Suppressor macrophage treated with lipopolysaccharide for 1 hour (primary cell): ENCODE measurements at places on chromosomes 5 and 9.

GRCh38 chr5:125370461-125371205, 624.2 kb upstream of the ZNF608 start:
- no peak for DNase-seq

DNA sequence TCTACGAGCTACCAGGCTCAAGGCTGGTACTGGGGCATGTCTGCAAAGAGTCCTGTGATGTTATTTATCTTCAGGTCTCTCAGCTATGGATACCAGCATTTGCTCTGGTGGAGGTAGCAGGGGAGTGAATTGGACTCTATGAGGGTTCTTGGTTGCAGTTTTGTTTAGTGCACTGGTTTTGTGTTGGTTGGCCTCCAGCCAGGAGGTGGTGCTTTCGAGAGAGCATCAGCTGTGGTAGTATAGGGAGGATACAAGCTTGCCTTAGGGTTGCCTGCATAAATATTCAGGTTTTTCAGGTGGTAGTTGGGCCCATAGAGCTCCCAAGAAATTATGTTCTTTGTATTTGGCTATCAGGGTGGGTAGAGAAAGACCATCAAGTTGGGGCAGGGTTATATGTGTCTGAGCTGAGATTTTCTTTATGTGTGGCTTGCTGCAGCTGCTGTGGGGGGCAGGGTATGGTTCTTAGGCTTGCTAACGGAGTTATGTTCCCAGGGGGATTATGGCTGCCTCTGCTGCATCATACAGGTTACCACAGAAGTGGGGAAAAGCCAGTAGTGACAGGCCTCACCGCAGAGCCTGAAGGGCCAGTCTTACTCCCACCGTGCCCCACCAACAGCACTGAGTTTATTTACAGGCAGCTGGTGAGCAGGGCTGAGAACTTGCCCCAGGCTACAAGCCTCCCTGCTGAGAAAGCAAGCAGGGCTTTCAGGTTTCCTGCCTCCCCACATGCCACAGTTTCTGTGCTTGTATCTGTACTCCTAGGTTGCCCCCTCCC, 9.7 kb upstream of the RIOK2 start:
- no peak for DNase-seq

GRCh38 chr5:117788596-117788995, 1199.8 kb downstream of the DTWD2 start:
- DNase-seq = no peak

DNA sequence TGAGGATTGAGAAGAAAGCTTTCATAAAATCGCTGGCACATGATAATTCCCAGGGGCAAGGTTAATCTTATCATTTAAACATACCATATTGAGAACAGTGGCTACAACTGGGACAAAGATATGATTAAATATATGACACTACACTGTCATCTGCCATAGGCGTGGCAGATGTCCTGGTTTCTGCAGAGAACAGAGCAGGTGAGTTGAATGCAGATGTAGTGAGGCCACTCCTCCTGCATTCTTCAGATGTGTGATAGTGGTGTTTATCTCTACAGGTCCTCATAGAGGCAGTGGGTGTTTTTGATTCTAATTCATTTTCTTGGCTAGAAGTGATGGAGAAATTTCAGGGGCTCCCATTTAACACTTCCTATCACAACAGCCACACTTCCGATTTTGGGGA, 237.0 kb upstream of the CDH9 start:
- DNase-seq = no peak

DNA sequence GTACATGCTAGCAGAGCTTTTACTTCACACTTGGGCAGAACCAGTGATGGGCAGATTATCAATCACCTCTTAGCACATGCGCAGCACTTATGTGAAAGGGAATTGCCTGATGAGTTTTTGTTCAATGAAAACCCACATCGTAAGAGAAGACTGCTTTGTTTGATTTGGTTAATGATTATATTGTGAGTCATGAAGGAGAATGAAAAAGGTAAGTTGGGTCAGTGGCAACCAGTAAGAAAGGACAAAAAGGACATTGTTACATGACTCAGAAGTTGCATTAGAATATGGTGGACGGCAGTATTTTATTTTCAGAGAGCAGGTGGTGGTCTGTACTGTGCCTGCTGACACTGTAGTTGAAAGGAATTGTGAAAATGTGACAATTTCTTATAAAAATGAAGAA, 127.4 kb downstream of the AOPEP start:
- no peak for DNase-seq

- DNase-seq = no peak
Observed at GRCh38 chr9:127776924-127777289, 1.6 kb downstream of the SH2D3C start.

- DNase-seq = no peak
Observed at GRCh38 chr9:18611971-18612370, 138.0 kb downstream of the ADAMTSL1 start.

DNA sequence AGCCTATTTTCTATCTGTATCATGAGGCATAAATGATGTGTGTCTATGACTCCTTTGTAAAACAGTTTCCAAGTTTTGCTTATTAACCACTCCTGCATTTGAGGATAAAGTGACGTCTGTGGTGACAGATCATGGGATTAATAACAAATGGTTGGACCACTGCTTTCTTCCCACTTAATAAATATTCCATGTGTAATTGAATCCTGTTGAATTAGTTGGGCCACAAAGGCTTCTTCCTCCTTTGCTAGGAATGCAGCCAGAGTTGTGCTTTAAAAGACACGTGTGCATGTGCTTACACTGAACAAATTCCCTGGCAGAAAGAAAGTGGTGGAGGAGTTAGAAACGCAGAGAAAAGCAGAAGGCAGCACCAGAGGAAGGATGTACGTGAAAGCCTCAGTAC, 150.2 kb downstream of the ACTBL2 start:
- no peak for DNase-seq

GRCh38 chr5:135998889-135999288, 29.9 kb upstream of the TGFBI start:
- DNase-seq = no peak

- DNase-seq = peak; percentile 25
Observed at GRCh38 chr9:36074870-36075532, 38.3 kb downstream of the RECK start.

GRCh38 chr5:133730866-133731265, 118.5 kb upstream of the FSTL4 start:
- no peak for DNase-seq

DNA sequence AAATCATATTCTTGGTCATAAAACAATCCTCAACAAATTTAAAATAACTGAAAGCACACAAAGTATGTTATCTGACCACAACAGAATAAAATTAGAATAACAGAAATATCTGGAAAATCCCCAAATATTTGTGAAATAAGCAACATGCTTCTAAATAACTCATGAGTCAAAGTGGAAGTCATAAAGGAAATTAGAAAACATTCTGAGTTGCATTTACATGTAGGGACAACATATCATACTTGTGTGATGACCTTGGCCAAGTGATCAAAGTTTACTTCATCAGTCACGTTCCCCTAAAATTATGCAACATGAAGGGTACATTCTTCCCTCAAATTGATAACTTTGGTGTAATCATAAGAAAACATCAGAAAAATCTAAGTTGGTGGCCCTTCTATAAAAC, 64.7 kb downstream of the CSF2 start:
- peak; percentile 66 for DNase-seq

DNA sequence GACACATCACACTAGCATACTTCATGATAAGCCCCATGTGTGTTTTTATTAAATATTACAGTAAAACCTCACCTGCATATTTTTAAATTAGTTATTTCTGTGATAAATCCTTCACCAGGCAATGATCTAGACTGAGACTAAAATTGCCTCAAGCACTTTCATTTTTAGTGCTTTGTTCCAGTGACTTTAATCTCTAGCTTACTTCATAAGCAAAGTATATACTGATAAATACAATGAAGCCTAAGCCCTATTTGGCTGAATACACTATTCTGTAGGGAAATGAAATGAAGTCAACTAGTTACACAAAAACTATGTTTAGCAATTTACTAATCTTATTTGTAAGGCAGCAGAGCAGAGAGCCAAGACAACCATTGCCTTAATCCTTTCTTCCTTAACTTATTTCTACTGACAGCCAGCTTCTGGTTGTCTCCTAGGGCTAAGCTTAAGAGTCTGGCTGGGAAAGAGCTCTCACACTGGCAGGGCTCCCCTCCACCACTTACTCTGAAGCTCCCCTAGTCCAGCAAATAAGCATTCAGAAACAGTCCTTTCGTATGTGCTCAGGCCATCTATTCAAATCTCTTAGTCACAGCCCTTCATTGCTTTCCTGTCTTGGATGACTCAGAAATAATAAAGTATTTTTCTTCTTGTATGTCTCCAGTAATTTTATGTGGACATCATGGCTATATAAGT, 31.4 kb upstream of the MTAP start:
- DNase-seq = peak; percentile 15

DNA sequence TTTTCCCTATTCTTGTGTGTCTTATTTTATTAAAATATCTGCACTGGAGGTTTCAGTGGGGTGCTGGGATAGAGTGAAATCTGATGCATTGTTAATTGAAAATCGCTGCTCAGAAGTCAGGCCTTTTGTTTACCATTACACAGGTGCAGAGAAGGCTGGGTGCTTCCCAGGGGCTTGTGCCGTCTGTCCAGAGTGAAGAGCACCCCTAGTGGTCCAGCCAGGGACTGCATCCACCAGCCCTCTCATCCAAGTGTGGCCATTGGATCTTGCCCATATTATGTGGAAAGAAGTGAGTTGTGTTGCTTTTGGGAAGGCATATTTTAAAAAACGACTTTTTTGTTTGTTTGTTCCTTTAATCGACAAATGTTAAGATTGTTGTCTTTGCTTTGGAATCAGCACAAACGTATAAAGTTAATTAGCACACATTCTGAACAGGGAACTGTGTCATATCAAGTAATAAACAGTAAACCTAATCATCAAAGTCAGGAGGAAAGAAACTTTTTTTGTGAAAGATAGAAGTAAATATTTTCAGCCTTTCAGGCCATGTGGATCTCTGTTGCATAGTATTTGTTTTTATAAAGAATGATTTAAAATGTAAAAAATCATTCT, 315.6 kb downstream of the MTRR start:
- DNase-seq = peak; percentile 35

DNA sequence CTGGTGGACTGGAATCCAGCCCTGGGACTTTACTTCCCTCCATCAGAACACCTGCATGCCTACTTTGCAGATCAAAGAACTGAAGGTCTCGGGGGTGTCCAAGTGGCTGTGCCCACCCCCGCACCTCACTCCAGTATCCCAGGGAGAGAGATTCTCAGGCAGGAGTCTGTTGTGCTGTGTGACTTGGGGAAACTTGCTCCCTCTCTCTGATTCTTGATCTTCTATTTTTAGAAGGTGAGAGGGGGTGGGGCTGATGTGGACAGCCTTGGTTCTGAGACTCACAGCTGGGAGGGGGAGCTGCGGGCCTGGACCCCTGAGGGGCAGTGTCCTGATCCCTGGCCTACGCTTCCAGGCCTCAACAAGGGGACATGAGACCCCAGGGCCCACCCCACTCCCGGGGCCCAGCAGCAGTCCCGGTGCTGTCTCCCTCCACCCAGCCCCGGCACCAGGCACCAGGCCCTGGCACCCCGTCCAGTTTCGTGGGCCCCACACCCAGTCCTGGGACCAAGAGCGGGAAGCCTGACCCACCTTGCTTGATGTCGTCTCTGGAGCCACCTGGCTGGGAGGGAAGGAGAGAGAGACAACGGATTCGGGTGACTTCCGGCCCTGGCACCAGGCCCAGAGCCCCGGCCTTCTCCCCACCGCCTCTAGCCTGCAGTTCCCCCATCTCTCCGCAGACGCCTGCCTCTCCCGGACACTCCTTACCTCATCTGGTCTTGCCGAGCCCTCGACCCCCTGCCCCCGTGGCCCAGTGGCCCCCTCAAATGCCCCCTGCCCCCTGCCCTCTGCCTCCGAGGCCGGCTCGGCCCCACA, 74.0 kb upstream of the SPTLC1 start:
- DNase-seq = no peak

- DNase-seq = peak; percentile 58
Observed at GRCh38 chr9:14313951-14314423, at the start of gene NFIB. Gene NFIB (minus strand): TSS chr9:14314141. CDS start chr9:14313511, 630 bp downstream.

DNA sequence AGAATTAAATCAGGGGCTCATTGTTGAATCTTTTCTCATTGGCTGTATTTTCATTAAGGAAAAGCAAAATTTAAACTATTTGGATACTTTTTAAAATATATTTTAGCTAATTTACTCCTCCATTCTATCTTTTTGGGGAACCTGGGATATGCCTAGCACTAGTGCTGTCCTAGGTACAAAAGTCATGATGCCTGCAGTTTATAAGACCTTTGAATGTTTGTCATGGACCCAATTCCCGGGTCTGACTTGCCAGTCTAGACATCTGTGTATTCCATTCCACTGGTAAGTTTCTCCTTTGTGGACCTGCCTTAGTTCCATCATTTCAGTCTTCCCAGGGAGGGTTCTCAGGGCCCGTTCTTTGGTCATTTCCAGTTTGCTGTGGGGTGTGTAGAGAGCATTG, 63.0 kb downstream of the WWC1 start:
- DNase-seq = no peak

GRCh38 chr5:118126159-118126558, 862.2 kb downstream of the DTWD2 start:
- no peak for DNase-seq

- DNase-seq = no peak
Observed at GRCh38 chr5:55800924-55801323, 50.2 kb upstream of the IL31RA start.

GRCh38 chr9:125631391-125632085, 75.5 kb downstream of the MAPKAP1 start:
- peak; percentile 79 for DNase-seq

- no peak for DNase-seq
Observed at GRCh38 chr5:2137444-2138050, 254.8 kb upstream of the IRX4 start.

GRCh38 chr9:138072897-138073296, 195.3 kb downstream of the CACNA1B start:
- no peak for DNase-seq

DNA sequence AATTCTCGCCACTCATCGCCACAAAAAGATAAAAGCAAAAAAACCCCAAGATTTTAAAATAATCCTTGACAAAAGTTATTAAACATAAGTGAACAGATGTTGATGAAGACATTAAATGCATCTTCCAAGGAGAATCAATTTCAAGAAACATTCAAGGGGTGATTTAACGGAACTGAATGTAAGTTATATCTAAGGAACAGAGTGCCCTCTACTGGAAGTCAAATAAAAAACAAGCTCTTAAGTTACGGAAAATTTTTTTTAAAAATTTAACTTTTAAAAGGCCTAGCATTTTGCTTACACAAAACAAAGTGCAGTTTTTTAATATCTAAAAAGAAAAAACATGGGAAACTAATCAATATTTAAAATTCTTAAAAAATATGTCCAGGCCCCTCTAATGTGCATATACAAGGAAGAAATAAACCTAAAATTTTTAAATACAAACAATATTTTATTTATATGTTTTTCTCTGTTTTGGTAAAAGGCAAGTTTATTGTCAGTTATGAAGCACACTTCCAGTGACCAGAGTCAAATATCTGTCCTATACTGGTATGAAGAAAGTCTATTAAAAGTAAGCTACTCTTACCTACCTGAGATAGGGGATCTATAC, 28.0 kb downstream of the TEX10 start:
- DNase-seq = peak; percentile 16

GRCh38 chr9:122392284-122392683, 21.5 kb downstream of the PTGS1 start:
- no peak for DNase-seq

- no peak for DNase-seq
Observed at GRCh38 chr9:137916540-137916939, 39.0 kb downstream of the CACNA1B start.
